ENCODE measurements at places on chromosomes 6 and 20.

DNA sequence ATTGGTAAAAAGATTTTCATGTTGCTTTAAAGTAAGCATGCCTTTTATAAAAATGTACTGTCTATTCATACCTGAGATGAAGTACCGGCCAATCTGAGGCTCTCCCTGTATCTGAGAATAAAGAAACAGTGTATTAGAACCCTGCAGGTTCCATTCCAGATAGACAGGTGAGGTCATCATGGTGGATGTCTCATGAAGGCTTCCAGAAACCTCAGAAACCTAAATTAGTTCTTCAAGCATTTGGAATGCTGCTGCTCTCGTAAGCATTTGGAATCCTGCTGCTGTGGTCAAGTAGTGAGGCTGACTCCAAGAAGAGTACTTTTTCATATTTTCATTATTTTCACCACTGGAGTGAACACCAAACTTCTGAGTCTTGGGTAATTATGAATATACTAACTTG, 642.3 kb downstream of the MAFB start:
- no peak for DNase-seq

GRCh38 chr6:26432627-26433201, 7.6 kb upstream of the BTN3A3 start:
- no peak for DNase-seq

- DNase-seq: no peak
Measured at GRCh38 chr6:142846459-142846831, 98.5 kb downstream of the HIVEP2 start.

GRCh38 chr6:41505122-41506049, 40.8 kb upstream of the FOXP4 start:
- DNase-seq: no peak

DNA sequence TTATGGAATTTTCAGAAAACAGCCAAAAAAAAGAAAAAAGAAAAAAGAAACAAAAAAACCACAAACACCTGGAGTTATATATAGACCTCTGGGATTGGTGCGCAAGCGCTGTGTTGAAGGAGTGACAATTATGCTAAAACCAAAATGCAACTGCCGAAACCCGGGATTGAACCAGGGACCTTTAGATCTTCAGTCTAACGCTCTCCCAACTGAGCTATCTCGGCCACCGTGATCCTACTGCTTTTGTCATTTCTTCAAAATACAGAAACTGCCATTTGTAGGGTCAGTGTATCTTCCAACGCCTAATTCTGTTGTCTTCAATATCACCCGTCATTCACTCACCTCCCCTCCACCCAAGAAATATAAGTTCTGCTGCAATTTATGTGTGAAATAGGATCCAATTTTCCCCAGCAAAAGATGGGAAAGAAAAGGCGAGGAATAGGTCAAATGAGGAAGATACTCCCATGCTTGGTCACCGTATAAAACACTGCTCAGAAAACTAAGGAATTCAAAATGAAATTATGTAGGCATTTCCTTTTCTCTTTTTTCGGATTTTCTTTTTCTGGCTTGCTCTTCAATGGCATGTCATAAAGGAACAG, 116.0 kb downstream of the TRIM27 start:
- DNase-seq: no peak

DNA sequence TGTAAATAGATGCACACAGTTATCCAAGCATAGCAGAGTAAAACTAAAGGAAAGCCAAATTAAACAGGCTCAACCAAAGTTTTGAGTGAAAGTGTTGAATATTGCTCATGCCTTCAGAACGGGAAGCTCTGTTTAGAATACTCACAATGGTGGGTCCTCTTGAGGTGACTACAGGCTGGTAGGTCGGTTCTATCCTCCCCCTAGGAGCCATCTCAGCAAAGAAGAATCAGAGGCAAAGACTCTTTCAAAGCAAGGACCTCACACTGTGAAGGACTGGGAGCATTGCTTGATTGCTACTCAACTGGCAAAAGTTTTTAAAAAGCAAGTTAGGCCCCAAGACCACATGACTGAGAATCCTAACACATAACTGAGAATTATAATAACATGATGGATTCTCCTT, 88.4 kb upstream of the JAG1 start:
- no peak for DNase-seq

DNA sequence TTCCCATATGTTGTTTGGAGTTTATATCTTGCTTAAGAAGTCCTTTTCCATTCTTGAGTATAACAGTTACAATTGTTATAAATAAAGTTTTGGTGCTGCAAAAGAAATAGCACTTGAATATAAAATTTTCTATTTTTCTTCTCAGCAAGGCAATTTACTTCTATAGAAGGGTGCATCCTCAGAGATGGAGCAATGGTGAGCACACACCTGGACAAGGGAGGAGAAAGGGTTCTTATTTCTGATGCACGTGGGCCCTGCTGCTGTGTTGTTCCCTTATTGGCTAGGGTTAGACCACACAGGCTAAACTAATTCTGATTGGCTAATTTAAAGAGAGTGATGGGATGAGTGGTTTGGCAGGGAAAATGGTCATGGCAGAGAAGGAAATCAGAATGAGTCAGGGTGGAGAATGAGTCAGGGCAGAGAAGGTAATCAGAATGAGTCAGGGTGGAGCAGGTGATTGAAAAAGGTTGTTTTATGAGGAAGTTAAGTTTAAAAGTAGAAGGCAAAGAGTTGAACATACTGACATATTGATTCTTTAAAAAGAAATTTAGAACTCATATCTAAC, 38.0 kb downstream of the CST8 start:
- DNase-seq: no peak

GRCh38 chr6:106177786-106178185, 91.7 kb downstream of the PRDM1 start:
- no peak for DNase-seq

DNA sequence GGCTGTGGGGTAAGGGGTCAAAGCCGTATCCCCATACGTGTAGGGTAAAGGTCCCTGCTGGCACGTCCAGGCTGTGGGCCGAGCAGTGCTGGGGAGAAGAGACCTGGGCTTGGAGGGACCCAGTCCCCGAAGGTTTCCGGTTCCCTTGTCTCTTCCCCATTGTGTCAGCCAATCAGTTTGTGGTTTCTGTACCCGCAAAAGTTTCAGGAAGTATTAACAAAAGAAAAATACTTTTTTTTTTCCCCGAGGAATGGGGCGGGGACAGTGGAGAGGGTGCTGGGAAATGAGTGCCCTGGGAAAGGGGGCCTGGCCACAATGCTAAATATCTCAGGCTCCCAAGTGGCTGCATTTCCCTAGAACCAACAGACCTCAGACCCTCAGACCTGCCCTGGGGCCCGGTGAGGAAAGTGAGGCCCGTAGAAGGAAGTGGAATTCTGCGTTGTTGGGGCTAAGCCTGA, 15.2 kb upstream of the AMD1 start:
- no peak for DNase-seq

GRCh38 chr6:105072798-105073199, 107.0 kb downstream of the POPDC3 start:
- DNase-seq: no peak

DNA sequence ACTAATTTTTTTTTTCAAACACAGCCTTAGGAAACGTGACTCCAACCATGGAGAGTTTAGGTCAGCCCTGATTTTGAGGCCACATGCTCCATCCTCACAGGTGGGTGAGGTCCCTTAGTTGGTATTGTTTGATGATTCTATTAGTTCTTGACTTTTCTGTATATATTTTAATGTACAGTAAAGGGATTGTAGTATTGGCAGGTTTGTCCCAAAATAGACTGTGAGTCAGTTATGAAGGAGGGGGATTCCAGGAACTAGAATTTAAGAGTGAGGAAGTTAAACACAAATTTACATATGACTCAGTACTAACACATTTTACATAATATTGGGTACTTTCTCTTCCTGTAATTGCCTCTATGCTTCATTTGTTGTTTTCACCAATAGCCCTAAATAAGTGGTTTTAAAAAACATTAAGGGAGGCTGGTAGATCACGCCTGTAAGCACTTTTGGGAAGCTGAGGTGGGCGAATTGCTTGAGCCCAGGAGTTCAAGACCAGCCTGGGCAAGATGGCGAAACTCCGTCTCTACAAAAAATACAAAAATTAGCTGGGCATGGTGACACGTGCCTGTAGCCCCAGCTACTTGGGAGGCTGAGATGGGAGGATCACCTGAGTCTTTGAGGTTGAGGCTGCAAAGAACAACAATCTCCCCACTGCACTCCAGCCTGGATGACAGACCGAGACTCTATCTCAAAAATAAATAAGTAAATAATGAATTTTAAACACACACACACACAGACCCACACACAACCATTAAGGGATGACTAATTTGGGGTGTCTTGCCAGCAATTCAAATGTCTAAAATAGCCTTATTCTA, 81.8 kb downstream of the SGK1 start:
- no peak for DNase-seq

GRCh38 chr20:13274275-13274861, 53.3 kb downstream of the ISM1 start:
- DNase-seq: no peak

DNA sequence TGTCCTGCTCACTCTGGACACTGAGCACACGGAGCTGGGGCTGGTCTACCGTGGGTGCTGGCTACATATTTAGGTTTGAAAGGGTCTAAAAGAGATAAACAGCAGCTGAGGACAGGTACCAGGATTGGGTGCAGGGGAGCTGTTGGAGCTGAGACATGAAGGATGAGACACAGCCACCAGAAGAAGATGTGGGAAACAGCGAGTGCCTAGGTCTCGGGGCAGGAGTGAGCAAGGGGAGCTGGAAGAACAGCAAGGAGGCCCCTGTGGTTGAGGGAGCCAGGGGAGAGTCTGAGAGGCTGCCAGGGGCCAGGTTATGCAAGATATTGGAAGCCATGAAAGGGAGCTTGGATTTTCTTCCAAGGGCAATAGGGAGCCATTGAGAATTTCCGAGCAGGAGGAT, 434.0 kb upstream of the SULF2 start:
- no peak for DNase-seq

DNA sequence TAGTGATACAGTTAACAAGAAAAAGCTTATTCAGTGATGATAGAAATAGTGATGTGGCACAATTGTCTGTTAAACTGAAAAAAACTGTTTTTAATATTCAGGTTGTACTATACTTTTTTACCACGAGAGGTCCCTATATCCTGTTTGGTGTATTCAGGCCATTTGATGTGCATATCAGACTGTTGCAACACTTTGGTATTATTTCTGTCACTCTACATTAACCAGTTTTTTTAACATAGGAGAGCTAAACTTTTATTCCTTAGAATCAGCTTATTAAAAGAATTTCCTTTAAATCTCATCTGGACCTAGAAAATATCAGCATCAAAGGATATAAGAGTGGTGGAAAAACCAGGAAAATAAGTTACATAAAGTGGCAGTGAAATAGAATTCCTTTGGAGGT, 36.8 kb downstream of the TSPYL4 start:
- DNase-seq: no peak

- no peak for DNase-seq
Measured at GRCh38 chr6:24522228-24523176, 27.7 kb downstream of the ALDH5A1 start.

DNA sequence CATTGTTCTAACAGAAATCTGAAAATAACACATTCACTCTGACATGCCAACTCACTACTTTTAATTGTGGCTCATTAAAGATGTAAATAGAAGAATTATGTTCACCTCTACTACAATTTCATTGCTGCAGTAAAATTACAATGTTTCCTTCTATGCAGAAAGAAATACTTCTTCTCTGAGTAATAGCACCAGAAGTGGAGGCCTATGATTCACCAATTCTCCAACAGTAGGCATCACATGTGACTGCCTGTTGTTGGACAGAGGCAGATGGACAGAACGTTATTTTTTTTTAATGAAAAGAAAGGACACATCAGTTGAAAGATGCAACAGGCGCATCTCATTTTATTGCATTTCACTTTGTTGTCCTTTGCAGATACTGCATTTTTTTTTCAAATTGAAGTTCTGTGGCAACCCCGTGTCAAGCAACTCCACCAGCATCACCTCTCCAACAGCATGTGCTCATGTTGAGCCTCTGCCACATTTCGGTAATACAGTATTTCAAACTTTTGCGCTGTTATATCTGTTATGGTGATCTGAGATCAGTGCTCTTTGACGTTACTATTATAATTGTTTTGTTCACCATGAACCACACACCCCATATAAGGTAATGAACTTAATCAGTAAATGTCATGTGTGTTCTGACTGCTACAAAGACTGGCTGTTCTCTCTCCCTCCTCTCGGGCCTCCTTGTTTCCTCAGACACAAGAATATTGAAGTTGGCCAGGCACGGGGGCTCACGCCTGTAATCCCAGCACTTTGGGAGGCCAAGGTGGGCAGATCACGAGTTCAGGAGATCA, 121.4 kb downstream of the ATXN1 start:
- DNase-seq: no peak

GRCh38 chr6:137640086-137640485, 145.9 kb upstream of the OLIG3 start:
- no peak for DNase-seq

DNA sequence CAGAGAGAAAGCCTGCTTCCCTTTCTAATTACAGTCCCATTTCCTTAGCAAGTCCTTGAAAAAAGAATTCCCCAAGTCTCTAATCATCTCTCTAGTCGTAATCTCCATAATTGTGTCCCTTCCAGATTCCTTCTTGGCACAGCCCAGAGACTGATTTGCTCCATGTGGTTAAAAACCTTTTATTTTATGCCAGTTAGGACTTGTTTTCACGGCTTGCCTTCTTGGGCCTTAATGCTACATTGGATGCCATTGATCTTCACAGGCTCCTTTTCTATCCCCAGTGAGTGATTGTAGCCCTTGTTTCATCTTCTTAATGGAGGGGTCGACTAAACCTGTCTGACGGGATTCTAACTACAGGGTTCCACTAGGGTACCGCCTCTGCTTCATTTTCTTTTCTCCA, 650.6 kb upstream of the ARID1B start:
- DNase-seq: no peak

DNA sequence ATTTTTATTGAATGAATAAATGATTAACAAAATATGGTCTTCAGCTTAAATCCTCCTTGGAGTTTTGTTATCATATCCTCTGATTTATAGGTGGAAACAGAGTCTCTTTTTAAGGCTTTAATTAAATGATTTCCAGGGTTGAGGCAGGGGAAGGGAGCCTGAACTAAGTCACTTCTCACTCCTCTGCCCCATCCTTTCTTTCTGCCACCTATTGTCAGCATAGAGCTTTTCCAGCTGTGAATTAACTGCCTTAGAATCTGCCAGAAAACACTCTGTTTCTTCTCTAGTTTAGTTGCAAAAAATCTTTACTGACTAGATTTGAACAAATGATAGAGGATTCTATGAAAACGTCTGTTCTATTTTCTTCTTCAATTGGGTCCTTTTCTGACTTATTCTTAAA, 9.8 kb downstream of the OGFRL1 start:
- no peak for DNase-seq

DNA sequence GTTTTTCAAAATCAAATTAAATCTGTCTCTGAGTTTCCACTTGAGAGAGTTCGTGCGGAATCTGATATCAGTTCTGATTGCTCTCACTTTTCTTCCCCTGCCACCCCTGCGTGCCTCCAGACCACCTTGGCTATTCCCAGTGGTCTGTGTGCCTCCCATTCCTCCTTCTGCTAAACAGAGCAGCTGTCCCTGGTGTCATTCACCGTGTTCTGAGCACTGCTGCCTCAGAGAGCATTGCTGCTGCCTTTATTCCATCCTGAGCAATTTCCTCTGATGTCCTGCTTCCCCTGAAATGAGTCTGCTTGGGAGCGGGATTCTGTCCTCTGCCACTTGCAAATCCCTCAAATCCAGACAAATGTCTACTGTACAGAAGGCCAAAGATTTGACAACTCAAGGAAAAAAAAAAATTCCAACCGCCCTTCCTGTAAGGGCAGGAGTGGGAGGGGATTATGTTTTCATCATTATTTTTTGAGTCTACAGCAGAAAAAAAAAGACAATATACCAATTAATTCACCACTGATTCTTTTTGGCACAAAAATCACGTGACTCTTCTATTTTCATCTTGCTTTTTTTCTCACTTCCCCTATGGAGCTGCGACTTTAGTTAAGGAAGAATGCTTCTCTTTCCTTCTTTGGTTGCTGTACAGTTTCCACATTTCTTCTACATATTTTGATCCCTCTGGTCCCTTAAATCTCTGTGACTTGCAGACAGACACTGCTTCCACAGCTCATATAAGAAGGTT, 833.0 kb downstream of the EPHA7 start:
- no peak for DNase-seq

Measured in stimulated activated CD8-positive, alpha-beta memory T cell treated with anti-CD3 and anti-CD28 coated beads, Interleukin-4, amount 100 ng/mL, for 4 hours (primary cell).